Thymus (tissue), 14 donors: ENCODE measurements at places on chromosomes 5 and 9. TPM values are rescaled to one million over a fixed set of nuclear protein-coding genes. Genes with fewer than 3 reads are reported as not detected.

INSL4 gene
- polyA plus RNA-seq: 0.18 TPM

DNA sequence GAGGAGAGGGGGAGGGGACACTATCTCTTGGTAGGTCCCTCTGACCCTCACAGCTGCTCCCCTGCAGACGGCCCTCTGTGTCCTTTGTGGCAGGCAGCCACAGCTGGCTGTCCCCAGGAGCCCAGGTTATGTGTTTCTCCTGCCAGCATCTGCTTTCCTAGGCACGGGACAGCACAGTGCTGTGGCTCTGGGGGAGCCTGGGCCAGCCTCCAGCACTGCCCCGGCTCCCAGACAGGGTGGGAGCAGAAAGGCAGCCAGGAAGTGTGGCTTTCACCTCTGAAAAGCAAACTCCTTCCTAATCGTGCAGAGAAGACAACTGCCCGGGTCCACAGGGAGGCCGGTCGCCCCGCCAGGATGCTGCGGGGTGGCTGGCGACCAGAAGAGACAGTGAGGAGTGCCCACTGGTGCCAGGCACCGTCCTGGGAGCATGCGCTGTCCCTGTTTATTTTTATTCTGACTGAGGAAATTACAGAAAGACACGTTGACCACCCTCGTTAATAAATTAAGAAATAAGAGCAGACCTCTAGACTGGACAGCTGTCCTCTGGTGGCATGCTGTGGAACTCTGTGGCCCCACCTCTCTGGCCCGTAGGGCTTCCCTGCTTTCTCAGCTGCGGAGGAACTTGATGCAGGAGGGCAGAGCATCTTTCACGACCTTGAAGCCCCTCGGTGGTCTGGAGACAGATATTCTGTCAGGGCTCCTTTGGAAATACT is 240.3 kb downstream of the FANCC start:
- H3K27me3 ChIP-seq: no peaks in the 10 kb centered on the region
- DNase-seq: no peak
- no peak overlapping the region for H3K27ac ChIP-seq
- H3K4me1 ChIP-seq: no peaks in the 10 kb centered on the region

DNA sequence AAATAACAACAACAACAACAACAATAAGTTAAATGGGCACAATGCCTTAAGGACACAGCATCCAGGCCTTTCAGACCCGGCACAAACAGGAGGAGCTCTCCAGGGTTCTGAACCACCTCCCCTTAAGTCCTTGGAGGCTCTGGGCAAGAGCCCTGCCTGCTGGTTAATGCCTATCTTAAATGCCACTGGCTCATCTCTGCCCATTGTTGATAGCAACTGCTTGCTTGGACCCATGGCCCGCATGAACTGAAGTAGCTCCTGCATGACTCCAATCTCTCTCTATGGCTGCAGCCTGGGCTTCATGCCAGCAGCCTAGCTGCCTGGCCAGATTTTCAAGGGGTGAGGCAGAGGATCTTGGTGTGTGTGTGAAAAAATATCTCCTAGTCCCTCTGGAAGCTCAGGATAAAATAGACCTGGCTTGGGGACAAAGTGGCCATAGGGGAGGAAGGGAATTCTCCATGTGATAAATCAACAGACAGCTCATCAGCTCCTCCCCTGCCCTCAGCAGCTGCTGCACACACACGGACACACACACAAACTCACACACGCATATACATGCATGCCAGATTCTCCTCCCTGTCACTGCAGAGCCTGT is 27.4 kb downstream of the FAM219A start:
- H3K36me3 ChIP-seq: no peaks in the 10 kb centered on the region
- H3K27ac ChIP-seq: no peak overlapping the region
- no peaks in the 10 kb centered on the region for H3K4me1 ChIP-seq
- H3K4me3 ChIP-seq: no peak overlapping the region
- H3K27me3 ChIP-seq: no peaks in the 10 kb centered on the region

DEPDC1B gene
- polyA plus RNA-seq: 4.9 TPM

DNA sequence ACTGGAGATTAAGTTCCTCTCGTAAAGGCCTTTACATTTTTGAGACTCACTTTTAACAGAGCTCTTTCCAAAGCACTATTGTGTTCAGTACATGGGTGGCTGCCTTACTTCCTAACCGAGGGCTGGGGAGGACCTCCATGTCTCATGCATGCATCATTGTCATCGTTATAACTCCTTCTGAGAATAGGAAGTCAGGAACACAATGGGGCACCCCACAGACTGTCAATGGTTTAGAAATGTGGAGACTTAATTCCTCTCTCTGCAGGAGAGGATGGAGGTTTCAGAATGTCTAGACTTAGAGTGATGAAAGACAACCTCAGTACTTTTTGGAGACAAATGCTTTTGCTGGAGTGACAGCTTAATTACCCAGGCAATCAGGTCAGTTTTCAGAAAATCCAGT is 83.9 kb downstream of the PRLR start:
- no peak for DNase-seq
- no peak overlapping the region for H3K27ac ChIP-seq
- no peak overlapping the region for H3K4me3 ChIP-seq
- H3K36me3 ChIP-seq: no peaks in the 10 kb centered on the region

LCN6 gene
- polyA plus RNA-seq: 7.1 TPM

SH3GL2 gene
- polyA plus RNA-seq: 1.8 TPM

- H3K27me3 ChIP-seq: no peaks in the 10 kb centered on the region
- no peaks in the 10 kb centered on the region for H3K36me3 ChIP-seq
- H3K4me3 ChIP-seq: no peak overlapping the region
These were observed 147.6 kb downstream of the ADAMTS6 start for GRCh38 chr5:65334077-65334476.

DNA sequence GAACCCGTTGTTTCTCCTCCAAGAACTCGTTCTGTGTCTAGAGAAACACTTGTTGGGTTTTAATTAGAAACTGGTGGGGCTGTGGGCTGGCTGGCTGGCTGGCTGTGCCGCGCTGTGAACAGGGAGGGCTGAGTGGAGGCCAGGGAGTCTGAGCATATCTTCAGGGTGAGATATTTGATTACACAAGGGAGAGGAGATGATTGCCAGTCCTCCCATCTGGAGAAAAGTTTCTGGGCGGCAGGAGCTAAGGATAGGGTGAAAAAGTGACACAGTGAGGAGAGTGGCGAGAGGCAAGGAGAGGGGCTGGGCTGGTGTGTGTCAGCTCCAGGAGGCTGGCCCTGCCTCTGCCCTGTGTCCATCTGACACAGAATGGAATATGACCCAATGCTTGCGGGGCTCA is 63.0 kb downstream of the GDNF start:
- H3K36me3 ChIP-seq: no peaks in the 10 kb centered on the region
- no peak overlapping the region for H3K4me3 ChIP-seq
- no peaks in the 10 kb centered on the region for H3K4me1 ChIP-seq
- no peak overlapping the region for H3K27ac ChIP-seq

DNA sequence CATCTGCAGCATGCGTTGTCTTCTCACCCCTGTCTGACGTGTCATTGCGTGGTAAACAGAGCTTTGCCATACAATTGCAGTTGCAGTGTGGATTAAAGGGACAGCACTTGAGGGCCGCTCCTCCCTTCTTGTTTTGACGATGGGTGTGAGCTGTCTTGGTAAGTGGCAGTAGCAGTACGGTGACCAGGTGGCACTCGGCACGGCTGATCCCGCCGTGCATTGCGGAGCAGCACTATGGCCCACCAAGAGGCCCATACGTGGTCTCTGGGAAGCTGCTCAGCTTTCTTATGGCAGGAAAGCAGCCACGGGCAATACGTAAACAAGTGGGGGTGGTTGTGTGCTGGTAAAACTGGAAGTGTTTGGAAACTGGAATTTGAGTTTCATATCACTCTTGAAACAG is 25.1 kb downstream of the EHMT1 start:
- peaks cover 10% of the 10 kb centered on the region for H3K4me1 ChIP-seq
- peaks cover 17% of the 10 kb centered on the region for H3K36me3 ChIP-seq
- H3K4me3 ChIP-seq: no peak overlapping the region
- H3K27me3 ChIP-seq: no peaks in the 10 kb centered on the region
- no peak for DNase-seq

DNA sequence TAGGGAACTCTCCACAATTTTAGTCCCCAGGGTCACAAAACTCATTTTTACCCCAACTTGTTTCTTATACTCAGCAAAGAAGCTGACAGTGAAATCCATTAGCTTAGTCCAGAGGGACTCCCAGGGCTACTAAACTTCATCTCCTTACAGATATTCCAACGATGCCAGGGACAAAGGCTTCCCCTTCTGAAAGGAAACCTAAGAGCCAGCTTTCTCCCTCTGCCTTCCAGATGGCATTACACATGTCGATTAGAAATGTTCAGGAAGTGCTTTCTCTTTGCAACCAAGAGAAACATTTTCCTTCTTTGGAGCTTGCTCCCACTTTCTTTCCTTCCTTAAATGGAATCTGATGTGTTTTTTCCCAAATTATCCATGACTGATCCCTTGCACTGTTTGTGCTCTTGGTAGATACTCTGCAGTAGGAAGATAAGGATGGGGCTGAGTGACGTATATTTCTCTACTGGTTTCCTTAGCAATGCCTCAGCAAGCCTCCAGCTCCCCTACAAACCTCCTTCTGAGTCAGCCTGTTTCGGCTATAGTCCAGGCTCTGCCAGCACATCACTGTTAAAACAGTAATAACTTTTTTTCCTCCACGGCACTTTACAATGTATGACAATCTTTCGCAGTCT is 43.0 kb upstream of the HTR4 start:
- H3K36me3 ChIP-seq: no peaks in the 10 kb centered on the region
- H3K27me3 ChIP-seq: no peaks in the 10 kb centered on the region
- no peak overlapping the region for H3K27ac ChIP-seq
- no peak overlapping the region for H3K4me3 ChIP-seq

PCDHA12 gene
- polyA plus RNA-seq: not detected

DNA sequence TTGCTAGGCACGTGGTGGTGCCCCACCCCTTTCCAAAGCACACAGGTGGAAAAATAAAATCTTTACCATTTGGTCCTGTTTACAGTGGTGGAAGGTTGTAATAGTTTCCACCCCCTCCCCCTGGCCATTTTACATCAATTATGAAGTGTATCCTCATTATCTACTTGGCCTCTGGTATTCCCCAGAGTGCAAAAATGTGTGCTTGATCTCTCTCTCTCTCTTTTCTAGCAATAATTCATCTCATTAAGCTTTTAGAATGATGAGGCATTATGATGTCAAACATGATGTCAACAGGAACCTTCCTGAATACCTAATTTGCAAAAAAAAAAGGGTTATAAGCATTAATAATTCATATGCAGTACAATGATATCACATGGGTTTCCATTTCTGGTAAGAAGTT is 3.1 kb downstream of the PDE8B start:
- no peak for DNase-seq
- H3K4me1 ChIP-seq: peaks cover 6% of the 10 kb centered on the region
- H3K27ac ChIP-seq: no peak overlapping the region
- H3K4me3 ChIP-seq: no peak overlapping the region
- H3K27me3 ChIP-seq: peaks cover 49% of the 10 kb centered on the region
- no peaks in the 10 kb centered on the region for H3K36me3 ChIP-seq

GRCh38 chr5:150120062-150120441 is 33.7 kb upstream of the CSF1R start:
- no peaks in the 10 kb centered on the region for H3K27me3 ChIP-seq

DNA sequence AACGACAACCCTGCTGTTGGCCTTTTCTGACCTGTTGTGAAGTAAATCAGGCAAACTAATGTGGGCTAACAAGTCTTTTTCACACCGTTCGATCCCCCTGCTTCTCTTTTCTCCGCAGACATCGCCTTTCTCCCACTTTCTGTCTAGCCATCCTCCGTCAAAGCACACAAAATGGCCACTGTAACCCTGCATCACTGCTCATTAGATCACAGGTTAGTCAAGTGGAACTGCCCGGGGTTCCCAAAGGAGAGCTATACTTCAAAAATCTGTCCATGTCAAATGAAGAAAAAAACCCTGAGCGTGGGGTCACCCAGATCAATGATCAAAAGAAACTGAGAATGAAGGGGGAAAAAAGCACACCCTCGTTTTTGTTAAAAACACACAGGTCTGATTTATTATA is 212.1 kb downstream of the ARL15 start:
- no peak overlapping the region for H3K27ac ChIP-seq
- H3K4me3 ChIP-seq: no peak overlapping the region
- no peaks in the 10 kb centered on the region for H3K27me3 ChIP-seq
- H3K4me1 ChIP-seq: no peaks in the 10 kb centered on the region
- H3K36me3 ChIP-seq: no peaks in the 10 kb centered on the region
